RKO (cell line): ENCODE measurements at places on chromosomes 3 and 15.
A peak's percentile ranks its signal among the peaks of the same experiment; 100 is the strongest.

DNA sequence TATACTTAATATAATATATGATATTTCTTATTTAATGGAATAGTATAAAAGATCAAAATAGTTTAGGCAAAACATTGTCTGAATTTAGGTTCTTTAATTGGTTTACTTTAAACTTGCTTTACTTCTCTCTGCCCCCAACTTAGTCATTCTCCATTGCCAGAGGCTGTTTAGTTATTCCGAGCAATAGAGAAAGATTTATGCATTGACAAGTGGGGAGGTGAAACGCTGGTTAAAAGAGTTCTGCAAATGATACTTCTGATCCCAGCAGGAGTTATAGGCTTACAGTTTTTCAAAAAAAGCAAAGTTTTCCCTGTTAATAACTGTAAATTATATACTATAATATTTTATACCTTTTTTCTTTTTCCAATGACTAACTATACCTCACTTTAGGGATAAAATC, 145.4 kb downstream of the EPHA3 start:
- DNase-seq: no peak

DNA sequence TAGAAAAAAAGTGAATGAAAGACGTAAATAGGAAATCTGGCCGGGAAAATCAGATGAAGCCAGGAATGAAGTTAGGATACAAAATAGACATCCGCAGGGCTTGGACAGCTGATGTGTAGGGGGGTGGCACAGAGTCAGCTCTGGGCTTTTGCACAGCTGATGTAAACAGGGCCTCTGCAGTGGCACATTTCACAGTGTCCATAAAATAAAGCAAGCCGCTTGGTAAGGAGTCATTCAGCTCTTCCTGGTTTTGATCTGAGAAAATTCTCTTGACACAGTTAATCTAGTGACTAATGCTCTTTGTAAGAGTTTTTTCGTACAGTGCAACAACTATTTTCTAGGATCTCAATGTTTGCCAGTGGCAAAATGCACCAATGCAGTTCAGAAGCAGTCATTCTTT, 153.3 kb downstream of the USP13 start:
- no peak for DNase-seq

DNA sequence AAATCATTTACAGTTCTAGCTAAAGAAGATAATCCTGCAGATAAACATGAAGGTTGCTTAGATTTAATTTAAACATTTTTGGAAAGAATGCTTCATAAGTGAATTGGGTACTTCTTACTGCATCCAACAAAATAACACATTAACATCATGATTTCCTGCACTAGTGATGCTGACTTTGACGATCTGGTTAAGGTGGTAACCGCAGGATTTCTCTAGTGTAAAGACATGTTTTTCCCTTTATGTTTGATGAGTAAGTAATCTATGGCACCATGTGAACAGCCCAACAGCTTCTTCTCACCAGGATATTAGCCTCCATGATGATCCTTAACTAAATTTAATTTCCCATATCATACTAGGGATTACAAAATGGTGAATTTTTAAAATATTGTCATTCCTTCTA, 14.1 kb downstream of the SPPL2A start:
- DNase-seq: no peak

DNA sequence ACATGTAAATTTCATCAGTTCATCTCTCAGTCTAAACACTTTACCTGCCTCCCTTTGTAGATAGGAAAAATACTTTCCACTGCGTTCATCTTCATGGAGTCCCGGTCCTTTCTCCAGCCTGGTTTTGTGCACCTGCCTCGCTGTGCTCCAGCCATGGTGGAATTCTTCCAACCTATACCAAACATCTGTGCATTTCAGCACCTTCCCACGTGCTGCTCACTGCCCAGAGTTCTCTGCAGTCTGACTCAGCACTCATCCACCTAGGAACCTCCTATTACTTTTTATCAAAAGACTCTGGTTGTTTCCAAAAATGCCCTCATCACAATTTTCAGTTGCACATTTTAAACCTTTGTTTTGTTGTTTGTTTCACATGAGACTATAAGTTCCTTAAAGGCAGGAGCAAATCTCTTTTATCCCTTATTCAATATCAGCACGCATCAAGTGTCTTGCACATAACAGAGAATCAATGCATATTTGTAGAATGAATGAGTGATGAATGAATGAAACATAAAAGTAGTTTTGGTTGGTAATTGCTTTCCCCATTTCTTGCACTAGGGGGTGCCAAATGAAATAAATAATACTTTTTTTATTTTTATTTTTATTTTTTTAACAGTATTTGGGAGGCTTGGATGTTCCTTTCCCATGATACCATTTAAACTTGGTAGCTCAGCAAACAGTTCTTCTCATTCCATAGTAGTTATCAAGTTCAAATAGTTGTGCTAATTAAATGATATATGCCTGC, 30.2 kb upstream of the ADAMTS9 start:
- DNase-seq: no peak

DNA sequence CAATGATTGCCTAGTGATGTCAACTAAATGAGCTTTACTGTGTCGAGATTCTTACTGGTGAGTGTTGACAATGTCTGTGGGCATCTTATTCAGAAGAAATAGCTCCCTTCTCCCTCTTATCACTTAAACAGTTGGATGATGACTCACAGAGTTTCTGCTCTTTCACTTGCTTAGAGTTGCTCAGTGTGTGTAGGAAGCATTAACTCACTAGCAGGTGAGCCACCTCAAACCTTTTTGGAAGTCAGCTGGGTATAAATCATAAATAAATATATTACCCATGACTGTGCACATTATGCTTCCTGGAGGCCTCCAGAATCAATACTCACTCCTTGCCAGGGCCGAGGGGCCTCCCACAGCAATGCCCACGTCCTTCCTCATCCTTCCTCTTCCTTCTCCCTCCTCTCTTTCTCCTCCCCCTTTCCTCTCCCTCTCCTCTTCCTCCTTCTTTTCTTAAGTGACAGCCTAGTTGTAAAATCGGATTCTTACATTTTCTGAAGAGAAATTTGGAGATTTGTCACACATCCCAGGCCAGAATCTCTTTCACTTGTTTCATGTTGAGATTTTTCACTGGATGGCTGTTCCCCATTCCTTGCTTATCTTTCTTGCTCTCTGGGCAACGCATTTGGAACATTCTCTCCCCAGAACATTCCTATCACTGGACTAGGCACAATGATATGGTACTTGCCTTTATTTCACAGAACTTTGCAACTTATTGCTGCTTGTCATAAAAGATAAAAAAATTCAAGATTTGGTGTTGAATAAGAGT, 17.5 kb downstream of the SHC4 start:
- DNase-seq: peak; percentile 74

DNA sequence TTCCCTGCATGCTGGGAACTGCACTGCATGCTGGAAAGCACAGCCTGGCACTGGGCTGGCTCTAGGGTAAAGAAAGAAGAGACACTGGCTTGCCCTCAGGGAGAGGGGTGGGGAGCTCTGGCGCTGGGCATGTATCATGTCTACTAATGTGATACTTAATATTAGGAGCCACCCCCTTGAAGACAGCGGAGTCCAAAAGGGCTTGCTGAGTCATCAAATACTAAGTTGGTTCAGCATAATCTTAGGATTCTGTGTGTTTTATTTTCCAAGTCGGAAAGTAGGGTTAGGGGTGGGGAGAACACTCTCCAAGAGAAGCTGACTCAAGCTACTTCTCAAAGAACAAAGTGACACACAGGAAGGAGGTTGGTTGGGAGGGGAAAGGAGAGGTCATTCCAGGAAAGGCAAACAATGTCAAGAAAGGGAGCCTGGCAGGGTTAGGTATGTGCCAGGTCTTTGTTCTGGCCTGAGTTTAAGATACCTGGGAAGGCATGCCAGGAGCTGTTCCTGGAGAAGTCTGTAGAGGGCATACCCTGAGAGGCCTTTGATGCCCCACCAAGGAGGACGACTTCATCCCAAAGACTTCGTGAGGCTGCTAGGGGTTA, 237.8 kb upstream of the NR2E3 start:
- DNase-seq: no peak
